NCI-H1694 treated with DMSO at 0.1 percent for 48 hours (cell line): ENCODE measurements at places on chromosomes 7 and 10.
A peak's percentile ranks its signal among the peaks of the same experiment; 100 is the strongest.

GRCh38 chr7:157745721-157746709 lies 409.2 kb downstream of the DNAJB6 start:
- no peak for DNase-seq

DNA sequence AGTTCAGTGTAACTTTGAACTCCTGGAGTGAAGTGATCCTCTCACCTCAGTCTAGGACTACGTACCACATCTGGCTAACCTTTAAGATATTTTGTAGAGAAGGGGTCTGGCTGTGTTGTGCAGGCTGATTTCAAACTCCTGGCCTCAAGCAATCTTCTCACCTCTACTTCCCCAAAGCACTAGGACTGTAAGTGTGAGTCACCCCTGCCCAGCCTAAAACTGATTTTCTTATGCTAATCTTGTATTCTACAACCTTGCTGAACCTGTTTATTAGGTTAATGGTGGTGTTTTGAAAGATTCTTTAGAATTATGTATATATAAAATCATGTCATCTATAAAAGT lies 58.0 kb downstream of the LCOR start:
- no peak for DNase-seq

GRCh38 chr10:124196659-124197058 lies 103.3 kb upstream of the CHST15 start:
- DNase-seq = no peak

DNA sequence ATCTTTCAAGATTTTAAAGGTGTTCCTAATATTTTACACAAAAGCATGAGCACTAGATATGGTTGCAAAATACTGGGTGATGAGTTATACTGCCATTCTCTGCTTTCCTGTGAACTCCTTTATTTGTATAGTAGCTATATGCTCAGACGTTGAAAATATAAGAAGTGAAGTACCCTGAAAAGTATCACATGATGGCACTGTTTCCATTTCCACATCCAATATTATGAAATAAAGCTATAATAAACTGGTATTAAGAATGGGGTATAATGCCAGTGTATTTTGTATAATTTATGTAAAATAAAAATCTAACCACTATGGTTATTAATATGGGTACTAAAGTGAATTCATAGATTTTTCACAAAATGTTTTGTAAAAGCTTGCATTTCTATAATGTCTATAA lies 79.6 kb upstream of the FOXP2 start:
- DNase-seq = peak; percentile 6

GRCh38 chr10:12279281-12279680 lies 70.1 kb upstream of the CAMK1D start:
- no peak for DNase-seq

DNA sequence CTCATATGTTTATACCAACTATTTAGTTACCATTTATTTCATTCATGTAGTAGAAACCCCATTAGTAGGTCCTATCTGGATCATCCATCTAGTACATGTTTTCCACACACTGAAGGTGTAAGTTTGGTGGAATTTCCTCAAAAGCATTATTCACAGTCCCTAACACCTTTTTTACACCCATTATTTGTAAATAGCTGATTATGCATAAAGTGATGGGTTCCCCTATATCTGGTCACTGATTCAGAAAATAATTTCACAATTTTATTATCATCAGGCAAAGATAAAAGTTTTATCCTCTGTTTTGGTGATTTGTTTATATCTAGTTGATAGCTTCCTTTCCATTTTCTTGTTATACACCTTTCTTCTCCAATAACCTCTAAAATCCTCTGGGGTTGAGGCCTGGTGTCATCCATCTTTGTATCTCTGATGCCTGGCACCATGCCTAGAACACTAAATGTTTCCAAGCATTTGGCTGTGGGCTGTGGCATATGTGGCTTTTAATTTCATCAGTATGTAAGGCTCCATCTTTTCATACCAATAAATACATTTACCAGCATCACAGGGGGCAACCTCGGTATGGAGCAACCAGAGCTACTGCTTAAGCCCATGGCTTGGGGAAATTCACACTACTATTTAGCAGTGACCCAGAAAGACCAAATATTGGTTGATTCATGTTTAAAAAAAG lies 1089.5 kb upstream of the LRRN3 start:
- peak; percentile 79 for DNase-seq

- no peak for DNase-seq
These were observed 39.4 kb downstream of the ERLIN1 start for GRCh38 chr10:100146398-100146797.

DNA sequence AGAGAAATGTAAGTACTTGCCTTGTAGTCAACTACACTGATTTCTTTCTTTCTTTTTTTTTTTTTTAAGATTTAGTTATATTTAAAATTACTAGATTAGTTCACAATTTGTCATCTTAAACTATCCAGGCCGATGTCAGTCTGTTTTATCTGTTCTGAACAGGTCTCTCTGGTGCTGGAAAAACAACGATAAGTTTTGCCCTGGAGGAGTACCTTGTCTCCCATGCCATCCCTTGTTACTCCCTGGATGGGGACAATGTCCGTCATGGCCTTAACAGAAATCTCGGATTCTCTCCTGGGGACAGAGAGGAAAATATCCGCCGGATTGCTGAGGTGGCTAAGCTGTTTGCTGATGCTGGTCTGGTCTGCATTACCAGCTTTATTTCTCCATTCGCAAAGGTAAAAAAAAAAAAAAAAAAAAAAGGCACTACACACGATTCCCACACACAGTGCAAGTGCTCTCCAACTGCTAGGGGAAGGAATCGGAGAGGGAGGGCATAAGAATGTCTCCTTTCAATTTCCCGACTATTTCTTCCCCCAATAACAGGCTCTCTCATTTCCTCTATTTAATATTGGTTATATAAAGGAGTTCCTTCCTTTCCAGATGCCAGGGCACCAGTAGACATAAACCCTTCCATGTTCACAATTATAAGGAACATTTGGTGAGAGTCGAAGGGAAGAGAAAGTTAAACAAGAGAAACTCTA lies 53.4 kb downstream of the PAPSS2 start:
- DNase-seq = no peak

GRCh38 chr10:71423250-71423649 lies 26.5 kb downstream of the CDH23 start:
- no peak for DNase-seq

- DNase-seq = no peak
These were observed 434.3 kb upstream of the C7orf33 start for GRCh38 chr7:148156233-148156632.

GRCh38 chr7:32223071-32223650 lies 153.0 kb upstream of the PDE1C start:
- DNase-seq = no peak

DNA sequence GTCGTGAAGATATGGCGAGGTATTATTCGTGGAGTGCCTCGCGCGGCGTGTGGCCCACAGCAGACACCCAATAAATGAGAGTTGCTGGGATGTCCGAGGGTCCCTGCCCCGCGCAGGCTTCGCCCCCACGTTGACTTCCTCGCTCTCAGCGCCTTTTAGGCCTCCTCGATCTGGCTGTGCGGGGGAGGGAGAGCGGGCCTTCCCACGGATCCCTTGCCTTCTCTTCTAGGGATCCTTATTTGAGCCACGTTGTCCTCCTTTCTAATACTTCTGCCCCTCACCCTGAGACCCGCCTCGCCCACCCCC lies 660 bp downstream of the VCL start:
- DNase-seq = no peak

DNA sequence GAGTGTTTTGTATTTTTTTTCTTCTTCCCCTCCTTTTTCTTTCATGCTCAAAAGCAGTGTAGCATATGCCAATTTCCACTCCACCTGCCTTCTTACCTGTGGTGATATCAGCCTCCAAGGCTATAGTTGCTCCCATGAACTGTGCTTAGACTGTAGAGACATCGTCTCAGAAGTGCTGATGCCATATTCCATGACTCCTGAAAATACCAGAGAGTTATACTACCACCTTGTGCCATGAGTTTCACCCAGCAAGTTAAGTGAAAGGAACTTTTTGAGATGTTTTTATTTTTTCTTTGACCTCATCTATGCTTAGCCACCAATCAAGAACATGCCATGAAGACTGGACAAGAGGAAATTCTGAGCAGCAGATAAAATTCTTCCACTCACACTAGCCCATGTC lies 142.8 kb upstream of the SEMA3E start:
- DNase-seq = no peak

- no peak for DNase-seq
These were observed 260.6 kb downstream of the RNLS start for GRCh38 chr10:88322324-88323063.

GRCh38 chr10:126955934-126956711 lies 50.9 kb downstream of the DOCK1 start:
- no peak for DNase-seq

- DNase-seq = no peak
These were observed 14.0 kb upstream of the ENTPD1 start for GRCh38 chr10:95741807-95742467.

- no peak for DNase-seq
These were observed 51.6 kb downstream of the CHST3 start for GRCh38 chr10:72015841-72016240.

DNA sequence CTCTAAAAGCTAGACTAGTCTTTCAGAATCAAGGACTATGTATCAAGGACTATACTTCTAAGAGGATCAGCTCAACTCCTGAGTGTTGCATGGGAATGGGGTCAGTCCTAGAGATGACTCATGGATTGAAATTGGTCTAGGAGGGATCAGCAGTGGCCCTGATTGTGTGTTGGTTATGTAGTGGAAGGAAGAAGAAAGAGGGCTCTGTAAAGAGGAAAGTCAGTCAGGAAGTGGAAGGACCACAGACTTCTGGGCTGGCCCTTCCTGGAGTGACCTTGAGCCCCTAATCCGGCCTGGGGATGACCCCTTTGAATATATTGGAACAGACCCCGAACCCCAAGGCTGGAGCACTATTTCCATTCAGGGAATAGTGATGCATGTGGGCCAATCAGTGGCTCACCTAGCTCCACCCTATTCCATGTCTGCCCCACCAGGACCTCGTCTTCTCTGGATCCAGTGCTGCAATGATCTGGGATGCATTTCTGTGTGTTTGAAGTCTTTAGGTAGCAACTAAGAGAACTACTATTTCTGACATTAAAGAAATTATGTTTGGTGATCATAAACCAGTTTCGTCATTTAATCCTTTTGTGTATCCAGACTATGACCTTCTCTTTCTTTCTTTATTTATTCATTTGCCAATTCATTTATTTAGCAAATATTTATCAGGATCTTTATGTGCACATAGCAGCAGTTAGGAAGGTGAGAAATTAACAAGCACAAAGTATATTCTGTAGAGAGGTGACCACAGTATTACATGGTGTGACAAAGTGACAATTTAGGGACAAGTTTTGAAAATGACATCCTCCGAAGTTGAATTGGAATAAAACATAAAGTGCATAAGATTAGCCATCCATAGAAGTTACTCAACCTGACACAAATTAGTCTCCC lies 48.6 kb upstream of the KIF5B start:
- DNase-seq = no peak

GRCh38 chr7:135840591-135840990 lies 92.0 kb upstream of the FAM180A start:
- no peak for DNase-seq

DNA sequence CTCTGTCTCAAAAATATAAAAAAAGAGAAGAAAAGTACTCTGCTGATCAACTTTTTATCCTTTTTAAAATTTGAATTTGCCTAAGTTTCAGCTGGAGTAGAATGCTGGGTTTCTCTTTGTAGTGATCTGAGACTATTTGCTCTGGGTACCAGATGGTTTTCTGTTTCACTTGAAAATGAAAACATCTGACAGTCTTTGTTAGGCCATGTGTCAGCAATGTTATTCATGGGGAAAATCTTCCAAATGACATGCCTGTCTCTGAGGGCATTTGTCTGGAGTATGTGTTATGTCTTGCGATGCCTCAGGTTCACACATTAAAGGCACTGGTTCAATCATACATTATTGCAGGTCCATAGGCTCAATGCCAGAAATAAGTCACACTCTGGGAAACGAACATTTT lies 175.3 kb upstream of the TMEM229A start:
- DNase-seq = peak; percentile 70

GRCh38 chr7:23895666-23896096 lies 185.7 kb downstream of the STK31 start:
- no peak for DNase-seq

- DNase-seq = peak; percentile 15
These were observed 1.1 kb downstream of the MARVELD1 start for GRCh38 chr10:97714401-97715258.

DNA sequence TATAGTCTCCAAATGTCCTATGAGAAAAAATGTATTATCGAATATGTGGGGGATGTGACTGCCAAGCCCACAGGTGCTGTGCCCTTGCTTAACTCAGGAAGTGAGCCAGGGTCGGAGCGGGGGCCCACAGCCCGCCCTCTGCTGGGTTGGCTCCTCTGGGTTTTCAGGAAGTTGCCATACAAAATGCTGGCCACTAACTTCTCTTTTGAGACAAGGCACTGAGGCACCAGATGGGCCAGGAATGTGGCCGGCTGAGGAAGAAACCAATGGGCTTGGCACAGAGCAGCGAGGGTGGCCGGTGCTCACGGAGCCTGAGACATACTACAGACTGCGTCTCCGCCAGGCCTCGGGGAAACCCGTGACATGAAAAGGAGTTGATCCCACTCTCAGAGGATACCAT lies 58.9 kb downstream of the FAM53B start:
- DNase-seq = no peak

DNA sequence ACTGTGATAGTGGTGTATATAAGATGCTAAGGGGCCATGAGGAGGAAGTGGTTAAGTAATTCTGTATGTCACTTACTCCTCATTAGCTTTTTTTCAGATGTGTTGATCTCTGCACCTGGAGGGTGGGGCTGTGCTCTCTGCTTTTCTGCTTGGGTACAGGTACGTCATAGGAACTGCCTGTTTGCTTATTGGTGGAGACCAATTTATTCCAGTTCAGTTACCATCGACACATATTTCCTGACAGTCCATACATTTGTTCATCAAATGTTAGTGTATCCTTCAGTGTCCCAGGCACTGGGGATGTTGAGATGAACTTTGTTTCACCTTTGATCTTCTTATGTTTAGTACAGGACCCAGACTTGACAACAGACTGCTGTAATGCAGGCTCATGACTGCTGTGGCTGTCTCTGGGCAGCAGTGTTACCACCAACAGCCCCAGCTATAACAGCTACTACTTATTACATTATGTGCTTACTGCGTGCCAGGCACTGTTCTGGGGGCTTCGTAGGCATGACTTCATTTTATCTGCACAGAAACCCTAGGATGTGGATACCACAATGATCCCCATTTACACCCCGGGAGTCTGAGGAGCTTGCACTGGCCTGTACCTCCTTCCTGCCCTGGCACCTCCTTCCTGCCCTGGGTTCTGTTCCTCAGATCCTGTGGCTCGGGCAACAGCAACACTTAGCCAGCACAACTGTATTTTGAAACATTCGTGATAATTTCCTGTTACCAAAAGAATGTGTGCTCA lies 87.4 kb downstream of the BUB3 start:
- no peak for DNase-seq

- no peak for DNase-seq
These were observed 7.8 kb downstream of the KCND2 start for GRCh38 chr7:120280743-120281142.
